GM12865 (cell line): ENCODE measurements at places on chromosomes 6 and 20.

DNA sequence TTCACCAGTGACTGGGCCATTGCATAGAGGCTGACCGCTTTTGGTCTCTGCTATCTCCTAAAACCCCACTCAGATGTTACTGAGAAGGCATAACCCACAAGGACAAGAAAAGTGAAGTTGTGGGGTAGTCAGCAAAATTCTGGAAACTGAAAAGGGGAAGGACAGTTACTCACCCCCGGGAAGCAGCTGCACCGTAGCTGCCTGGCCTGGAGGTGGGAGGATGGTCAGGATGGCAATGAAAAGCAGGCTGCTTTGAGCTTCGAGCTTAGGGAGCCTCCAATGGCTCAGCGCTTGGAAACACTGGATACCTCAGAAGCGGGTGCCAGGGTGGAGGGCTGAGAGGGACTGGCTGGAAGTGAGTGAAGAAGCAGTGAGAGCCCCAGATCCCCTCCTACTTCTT lies 56.0 kb downstream of the KCNK5 start:
- DNase-seq: no peak

DNA sequence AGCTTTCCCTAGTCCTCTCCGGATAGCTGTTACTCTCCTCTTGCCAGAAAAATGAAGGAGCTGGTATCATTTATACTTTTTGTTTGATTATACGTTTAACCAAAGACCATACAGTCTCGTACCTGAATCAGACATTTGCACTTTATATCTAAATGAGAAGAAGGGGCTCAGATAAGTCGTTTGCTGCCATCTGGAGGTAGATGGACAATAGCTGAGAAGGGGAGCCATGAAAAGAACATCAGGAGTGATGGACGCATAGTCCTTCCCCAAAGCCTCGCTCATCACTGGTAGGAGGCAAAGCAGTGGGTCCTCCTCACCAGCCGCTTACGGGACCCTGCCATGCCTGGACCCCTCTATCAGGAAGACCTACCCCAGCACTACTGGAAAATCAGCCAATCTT lies 45.4 kb downstream of the RPF2 start:
- DNase-seq: no peak

GRCh38 chr20:47204008-47204849 lies 152.3 kb downstream of the ZMYND8 start:
- DNase-seq: no peak

DNA sequence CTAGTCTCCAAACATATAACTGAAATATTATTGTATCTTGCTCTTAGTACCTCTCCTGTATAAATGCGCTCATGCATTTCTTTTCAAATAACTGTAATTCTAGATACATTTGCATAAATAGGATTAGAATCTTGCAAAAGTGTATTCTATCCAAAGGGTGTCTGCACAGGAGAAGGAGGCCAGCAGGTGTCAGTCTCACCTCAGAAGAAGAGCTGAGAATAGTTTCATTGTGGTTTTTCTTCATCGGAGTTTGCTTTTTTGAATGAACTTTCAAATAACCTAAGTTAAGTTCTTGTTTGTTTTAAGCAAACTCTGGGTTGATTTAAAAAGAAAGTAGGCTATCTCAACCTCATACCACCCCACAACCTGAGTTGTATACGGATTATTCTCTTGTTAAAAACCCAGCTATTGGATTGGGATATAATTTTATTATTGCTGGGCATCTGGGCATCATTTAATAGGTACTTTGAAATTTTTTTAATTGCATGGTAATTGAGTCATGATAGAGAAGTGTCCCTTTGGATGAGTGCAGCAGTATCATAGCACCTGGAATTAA lies 125.0 kb upstream of the MLIP start:
- peak; percentile 47 for DNase-seq

GRCh38 chr20:49907405-49908257 lies 7.7 kb downstream of the SPATA2 start:
- no peak for DNase-seq

- no peak for DNase-seq
These were observed at the start of gene HNF4A for GRCh38 chr20:44355498-44356352. TSS of gene HNF4A (plus strand) at chr20:44355699. CDS start at chr20:44355805, 106 bp downstream.

- peak; percentile 18 for DNase-seq
These were observed 1.8 kb downstream of the SLA2 start for GRCh38 chr20:36644032-36644705.

- no peak for DNase-seq
These were observed 538 bp upstream of the ENPP1 start for GRCh38 chr6:131807321-131807643.

GRCh38 chr20:52003415-52003814 lies 188.2 kb downstream of the ZFP64 start:
- no peak for DNase-seq

DNA sequence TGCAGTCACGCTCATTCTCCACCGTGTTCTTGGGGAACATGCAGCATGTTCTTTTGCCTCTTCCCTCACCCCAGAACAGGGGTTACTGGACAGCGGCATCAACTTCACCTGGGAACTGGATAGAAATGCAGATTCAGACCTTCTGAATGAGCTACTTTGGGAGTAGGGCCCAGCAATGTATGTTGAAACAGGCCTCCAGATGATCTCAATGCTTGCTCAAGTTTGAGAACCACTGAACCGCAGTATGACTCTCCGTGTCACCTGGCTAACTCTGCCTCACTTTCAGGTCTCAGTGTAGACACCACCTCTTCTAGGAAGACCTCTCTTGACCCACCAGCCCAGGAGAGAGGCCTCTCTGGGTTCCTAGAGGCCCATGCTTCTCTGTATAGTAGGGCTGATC lies 4.9 kb downstream of the TRIB3 start:
- peak; percentile 38 for DNase-seq

DNA sequence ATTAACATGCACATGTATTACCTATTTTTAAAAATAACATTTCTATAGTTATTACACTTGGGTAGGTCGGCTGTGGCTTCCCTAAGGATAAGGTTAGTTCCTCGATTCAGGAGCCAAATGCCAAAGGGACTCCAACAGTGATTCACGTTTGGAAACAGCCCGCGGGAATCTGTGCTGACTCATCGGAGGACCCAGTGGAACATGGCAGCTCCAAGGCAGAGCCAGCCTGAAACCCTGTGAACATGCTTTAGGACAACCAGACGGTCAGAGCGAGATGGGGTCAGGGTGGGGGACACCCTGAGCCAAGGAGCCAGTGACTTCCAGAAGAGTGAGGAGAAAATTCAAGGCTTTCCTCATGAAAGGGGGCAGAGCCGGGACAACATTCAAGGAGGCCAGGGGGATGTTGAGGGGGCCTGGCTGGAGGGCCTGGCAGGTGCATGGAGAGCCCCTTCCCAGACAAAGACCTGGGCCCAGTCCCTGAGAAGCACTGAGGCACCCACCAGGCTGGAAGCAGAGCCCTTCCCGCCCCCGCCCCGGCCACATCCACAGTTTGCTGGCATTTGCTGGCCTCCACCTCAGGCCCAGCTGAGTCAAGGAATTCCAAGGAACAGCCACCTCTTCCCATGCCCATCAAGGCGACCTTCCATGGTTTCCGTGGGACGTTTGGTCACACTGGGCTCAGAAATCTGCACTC lies 133.2 kb downstream of the SNX5 start:
- no peak for DNase-seq

GRCh38 chr6:105136431-105137350 lies 43.1 kb downstream of the POPDC3 start:
- DNase-seq: peak; percentile 47

- no peak for DNase-seq
These were observed 228.6 kb upstream of the ID4 start for GRCh38 chr6:19608546-19608945.

- DNase-seq: no peak
These were observed 3.9 kb downstream of the DOK5 start for GRCh38 chr20:54479138-54479906.

DNA sequence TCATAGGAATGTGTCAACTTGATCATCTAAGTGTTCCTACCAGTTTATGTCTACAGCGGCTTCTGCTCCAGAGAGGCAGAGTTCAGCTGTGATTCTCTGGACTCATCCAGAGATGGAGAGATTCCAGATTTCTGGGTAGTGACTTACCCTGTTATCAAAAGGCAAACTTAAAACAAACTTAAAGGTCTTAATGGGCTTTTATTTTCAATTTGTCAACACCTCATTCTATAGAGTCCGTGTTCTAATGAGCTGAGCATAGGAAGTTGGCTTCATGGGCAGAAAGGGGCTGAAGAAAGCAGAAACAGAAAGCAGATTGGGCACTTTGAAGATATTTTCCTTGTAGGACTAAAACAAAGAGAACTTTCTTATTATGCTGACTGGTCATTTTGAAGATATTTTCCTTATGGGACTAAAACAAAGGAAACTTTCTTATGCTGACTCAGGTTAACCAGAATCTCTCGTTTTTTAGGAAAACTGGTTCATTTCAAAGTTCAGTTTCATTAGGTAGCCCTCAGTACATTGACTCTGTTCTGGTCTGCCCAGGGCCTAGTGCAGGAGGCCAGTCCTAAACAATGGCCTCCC lies 185.1 kb downstream of the CDH26 start:
- DNase-seq: no peak

DNA sequence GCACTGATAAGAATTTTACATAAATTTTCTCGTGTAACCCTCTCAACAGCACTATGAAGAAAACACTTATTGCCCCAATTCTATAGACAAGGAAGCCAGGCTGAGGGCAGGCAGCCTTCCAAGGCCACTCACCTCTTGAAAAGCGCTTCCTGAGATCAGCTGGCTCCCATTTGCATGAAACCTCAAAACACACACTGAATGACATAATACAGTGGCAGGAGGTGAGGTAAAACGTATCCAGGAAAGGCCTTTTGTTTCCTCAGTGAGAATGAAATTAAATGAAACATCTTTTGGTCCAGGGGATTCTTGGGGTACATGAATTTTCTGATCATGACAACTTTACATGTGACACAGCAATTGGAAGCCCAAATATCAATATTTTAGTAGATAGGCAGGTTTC lies 112.5 kb downstream of the WDR27 start:
- peak; percentile 62 for DNase-seq

- no peak for DNase-seq
These were observed 33.9 kb downstream of the ZNF133 start for GRCh38 chr20:18321976-18322950.

DNA sequence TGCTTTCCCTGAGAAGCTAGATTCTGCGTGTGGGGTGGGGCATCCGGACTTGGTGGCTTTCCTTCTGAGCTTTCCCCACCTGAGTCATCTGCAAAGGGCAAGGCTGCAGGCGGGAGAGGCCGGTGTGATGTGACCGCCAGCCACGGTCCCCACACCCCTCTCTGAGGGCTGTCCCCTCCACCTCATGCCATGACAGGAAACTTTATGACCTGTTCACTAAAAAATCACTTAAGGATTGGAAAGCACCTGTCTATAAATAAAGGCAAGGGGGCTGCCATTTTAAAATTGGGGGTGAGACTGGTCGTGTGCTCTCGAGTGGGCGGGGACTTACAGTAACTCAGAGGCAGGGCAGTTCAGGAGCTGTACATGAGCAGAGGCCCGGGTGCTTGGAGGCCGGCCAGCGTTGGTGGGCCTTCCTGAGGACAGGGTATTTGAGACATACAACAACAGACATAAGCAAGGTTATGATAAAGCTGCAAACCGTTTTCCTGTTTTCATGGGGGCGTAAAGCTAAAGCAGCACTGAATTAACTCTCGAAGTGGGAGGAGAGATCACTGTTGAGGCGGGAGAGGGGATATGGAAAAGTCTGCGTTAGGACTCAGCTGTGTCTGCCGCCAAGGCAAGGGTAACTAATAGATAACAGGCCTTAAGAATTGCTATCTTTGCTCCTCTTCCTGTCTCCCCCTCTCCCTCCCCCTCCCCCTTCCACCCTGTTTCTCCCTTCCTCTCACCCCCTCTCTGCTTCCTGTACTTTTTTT lies 16.1 kb upstream of the SERPINB1 start:
- DNase-seq: peak; percentile 94

GRCh38 chr6:39495640-39496039 lies 173.1 kb upstream of the KCNK16 start:
- DNase-seq: no peak

DNA sequence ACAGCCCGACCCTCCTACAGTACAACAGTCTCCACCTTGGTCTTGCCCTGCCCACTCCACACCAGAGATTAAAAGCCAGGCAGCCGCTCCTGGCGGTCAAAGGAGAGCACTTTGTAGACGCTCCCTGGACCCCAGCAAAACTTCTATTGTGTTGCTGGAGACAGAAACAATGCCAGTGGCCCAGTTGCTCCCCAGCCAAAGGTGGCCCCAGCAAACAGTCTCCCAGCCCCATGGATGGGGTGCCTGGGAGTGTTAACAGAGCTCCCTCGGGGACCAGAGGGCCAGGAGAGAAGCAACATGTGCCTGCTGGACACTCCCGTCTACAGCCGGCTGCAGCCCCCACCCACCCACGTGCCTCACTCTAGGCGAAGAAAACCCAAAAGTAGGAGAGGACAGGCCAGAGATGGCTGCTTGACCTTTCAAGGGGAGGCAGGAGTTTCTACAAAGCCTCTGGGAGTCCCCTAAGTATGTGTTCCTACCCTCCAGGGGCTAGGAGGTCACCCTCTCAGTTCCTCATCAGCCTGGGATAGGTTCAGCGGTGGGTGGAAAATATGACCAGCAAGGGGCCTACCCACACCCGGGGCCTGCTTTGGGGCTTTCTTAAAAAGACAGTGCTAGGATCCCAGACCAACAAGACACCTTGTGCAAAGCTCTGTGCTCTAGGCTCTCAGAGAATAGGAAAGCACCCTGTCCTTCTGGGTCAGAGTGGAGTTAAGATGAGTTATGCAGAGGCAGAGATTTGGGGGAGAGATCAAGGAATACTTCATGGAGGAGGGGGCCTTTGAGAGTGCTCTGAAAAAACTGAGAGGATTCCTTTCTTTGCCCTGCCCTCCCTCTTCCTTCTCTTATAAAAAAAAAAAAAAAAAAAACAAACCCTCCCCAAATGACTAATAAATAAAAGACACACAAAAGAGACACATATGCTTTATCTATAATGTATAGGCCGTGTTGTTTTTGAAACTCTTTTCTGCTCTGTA lies 19.0 kb upstream of the PREX1 start:
- peak; percentile 94 for DNase-seq

GRCh38 chr20:48656661-48657211 lies 171.1 kb downstream of the PREX1 start:
- no peak for DNase-seq

DNA sequence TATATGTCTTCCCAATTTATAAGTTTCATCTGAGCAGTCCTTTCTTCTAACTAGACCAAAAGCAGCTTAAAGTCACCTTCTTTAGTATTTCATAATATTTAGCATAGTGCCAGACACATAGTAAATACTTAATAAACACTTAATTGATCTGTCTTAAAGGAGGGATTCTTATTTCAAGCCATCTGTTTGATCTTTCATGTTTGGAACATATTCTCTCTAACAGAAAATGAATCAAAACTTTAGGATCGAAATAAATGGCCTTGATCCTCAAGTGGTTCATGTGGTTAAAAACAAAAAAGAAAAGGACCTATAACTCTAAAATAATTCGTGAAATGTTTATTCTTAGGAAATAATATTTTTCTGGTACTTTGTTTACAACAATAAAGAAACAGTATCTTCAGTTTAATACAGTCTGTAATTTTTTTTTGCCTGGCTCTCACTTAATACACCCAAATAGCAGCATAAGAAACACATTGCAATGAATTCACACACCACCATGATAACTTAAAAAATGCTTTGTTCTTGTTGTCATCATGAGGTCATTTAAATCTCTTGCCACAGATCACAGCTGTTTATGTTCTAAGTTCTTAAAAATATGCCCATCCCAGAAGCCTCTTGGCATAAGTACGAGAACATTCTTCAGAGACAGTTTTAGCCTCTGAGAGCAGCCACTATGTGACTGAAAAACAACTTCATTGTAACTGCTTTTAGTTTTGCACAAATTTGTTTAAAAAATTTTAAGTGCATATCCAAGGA lies 48.1 kb downstream of the ESF1 start:
- DNase-seq: no peak
